ENCODE measurements at places on chromosomes 13 and 19.
A peak's percentile ranks its signal among the peaks of the same experiment; 100 is the strongest.

DNA sequence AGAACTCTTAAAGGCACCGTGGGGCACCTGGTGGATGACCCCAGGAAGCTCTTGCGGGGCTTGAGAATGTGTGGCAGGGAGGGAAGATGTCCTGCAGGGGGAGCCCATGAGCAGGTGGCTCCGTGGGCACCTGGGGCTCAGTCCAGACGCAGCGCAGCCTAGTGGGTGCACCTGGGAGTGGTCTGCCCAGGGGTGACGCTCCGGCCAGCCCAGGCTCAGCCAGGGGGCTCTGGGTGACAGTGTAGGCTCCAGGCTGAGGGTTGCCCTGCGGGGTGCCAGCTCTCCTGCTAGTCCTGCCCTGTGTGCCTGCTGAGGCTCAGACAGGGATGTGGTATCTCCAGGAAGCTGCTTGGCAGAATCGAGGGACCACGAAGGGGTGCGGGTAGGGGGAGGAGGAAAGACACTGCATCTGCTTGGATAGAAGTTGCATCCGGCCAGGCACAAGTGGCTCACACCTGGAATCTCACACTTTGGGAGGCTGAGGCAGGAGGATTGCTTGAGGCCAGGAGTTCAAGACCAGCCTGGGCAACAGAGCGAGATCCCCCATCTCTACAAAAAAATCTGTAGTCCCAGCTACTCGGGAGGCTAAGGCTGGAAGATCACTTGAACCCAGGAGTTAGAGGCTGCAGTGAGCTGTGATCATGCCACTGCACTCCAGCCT lies 15.0 kb upstream of the PGLS start:
- DNase-seq = peak; percentile 89

GRCh38 chr19:29630655-29631054 lies 24.6 kb downstream of the POP4 start:
- no peak for DNase-seq

GRCh38 chr13:79312340-79312855 lies 93.7 kb downstream of the RBM26 start:
- no peak for DNase-seq

GRCh38 chr13:35703061-35703460 lies 226.6 kb upstream of the MAB21L1 start:
- no peak for DNase-seq

- no peak for DNase-seq
Measured at GRCh38 chr13:111650626-111651025, 330.2 kb downstream of the TEX29 start.

DNA sequence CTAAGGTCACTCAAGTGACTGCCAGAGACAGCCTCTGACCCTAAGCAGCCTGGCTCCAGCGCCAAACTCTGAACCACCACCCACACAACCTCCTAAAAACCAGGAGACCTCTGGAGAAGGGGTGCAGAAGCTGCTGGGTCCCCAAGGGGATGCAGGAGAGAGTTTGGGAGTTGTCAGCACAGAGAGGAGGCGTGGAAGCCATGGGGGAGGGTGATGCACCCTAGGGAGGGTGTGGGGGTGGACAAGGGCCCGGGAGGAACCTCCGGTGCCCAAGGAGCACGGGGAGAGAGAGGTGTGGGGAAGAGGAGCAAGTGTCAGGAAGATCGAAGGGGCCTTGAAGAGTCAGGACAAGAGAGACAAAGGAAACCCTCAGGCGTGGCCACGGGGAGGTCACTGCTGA lies 2.1 kb upstream of the HIPK4 start:
- DNase-seq = no peak

GRCh38 chr19:6674868-6675305 lies 4.9 kb upstream of the TNFSF14 start:
- DNase-seq = no peak

- no peak for DNase-seq
Measured at GRCh38 chr13:70814684-70815083, 706.4 kb upstream of the KLHL1 start.

- no peak for DNase-seq
Measured at GRCh38 chr13:28540612-28541011, 45.7 kb upstream of the FLT1 start.

DNA sequence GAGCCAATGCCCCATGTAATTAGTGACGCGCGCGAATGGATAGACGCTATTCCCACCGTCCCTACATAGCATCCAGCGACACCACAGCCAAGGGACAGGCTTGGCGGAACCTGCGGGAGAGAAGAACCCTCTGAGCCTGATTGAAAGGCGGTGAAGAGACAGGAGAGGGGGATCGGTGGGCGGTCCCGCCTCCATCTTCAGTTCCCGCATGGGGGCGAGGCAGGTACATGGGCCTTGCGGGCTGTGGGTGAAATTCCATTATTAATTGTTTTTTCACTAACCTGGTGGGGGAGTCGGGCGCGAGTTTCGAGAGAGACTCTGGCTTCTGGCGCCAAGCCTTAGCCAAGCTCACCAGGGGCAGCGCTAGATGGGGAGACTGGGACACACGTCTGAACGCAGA lies 8.4 kb upstream of the TEX101 start:
- no peak for DNase-seq

GRCh38 chr13:30466841-30467252 lies 1.1 kb upstream of the HMGB1 start:
- peak; percentile 37 for DNase-seq

DNA sequence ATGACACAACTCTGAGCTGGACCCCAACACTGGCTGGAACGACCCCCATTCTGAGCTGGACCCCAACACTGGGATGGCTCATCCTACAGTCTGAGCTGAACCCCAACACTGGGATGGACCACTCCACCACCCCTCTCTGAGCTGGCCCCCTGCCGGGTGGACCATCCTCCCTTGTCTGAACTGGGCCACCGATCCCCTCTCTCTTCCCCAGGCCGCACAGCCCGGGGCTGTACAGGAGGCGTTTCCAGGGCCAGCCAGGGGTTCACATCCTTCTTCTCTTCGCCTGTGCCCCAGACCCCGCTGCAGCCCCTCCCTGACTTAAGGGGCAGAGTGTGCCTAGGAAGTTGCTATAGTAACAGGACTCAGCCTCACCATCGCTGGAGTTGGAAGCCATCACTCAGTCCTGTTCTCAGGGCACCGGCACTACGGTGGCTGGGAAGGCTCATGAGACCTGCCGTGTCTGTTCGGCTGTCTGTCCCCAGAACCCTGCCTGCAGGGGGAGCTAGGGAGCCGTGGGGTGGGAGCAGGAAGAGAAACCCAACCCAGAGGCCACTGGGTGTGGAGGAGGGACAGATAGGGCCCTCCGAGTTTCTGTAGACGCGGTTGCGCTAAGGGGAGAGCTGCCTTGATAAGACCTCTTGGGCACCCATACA lies 3.7 kb downstream of the PRKACA start:
- peak; percentile 26 for DNase-seq

- peak; percentile 1 for DNase-seq
Measured at GRCh38 chr13:27130979-27131623, 40.5 kb downstream of the USP12 start.

- no peak for DNase-seq
Measured at GRCh38 chr19:31390711-31391110, 41.5 kb upstream of the TSHZ3 start.

GRCh38 chr19:56625708-56626107 lies 17.3 kb upstream of the SMIM17 start:
- no peak for DNase-seq

DNA sequence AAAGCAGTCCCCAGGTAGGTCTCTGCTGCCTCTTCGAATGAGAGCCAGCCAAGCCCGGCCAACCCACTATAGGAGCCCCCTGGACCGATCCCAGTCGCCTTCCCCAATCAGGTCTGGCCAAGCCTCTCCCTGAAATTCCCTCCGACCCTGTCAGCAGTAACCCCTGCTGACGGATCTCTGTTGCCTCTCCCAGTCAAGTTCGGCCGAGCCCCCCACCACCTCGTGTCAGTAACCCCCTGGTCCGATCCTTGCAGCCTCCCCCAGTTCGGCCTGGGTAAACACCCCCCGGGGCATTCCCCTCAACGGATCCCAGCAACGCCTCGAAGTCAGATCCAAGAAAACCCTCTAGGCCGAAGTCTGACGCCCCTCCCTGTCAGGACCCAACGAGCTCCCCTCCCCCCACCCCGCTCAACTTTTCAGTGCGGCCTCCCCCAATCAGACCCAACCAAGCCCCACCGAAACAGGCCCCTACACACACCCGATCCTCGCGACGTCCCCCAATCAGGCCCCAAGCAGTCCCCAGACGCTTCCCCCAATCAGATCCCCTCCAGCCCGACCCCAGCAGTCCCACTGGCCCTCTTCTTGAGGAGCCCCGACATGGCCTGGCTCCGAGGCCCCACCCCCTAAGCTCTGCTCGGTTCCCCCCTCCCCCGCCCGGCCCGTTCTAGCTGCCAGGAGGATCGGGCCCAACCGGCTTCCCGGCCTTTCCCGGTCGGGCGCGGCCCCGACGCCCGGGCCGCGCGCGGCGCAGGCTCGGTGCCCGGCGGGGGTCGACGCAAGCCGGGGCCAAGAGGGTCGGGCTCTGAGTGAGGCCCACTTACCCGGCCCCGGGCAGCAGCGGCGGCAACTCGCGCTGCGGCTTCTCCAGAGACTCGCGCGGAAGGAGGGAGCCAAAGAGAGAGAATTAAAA lies 1.8 kb downstream of the TNPO2 start:
- DNase-seq = peak; percentile 77

DNA sequence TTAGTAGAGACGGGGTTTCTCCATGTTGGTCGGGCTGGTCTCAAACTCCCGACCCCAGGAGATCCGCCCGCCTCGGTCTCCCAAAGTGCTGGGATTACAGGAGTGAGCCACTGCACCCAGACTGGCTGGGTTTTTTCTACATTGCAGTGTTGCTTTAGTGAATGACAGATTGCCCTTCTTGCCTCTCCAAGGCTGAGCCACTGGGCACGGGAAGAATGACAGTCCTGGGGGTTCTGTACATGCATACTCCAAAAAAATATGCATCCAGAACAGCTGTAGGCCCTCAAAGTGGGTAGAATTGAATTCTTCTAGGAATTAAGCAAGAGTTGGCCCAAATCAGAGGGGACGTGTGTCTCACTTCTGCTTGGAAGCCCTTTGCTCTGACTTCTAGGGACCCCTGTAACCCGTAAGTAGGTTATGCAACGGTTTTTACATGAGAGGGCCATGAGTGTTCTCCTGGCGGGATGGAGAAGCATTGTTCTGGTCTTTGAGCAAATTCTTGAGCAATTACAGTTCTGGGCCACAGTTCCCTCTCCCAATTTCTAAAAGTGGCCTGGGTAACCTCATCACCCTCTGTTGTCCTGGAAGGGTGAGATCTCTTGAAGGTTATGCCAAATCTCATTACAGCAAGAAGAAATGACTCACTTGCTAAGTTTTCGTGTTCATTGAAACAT lies 3.6 kb downstream of the ACTN4 start:
- DNase-seq = no peak

GRCh38 chr13:97491452-97491851 lies 57.5 kb downstream of the RAP2A start:
- DNase-seq = peak; percentile 72

DNA sequence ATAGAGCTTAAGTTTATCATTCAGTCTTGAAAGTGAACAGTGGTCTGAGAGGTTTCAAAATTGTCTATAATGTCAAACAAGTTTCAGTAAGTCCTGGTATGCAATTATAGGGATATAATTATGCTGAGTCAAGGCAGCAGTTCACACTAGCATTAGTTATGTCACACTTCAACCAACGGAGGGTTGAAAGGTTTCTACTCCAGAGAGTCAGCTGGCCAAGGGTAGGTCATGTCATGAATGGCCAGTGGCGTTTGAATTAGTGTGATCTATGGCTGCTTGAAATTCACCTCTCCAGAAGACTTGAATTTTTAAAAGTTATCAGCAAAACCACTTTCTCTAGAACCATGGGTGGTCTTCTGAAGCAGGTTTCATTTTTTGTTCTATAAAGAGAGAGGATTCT lies 108.6 kb downstream of the TNFRSF19 start:
- no peak for DNase-seq

DNA sequence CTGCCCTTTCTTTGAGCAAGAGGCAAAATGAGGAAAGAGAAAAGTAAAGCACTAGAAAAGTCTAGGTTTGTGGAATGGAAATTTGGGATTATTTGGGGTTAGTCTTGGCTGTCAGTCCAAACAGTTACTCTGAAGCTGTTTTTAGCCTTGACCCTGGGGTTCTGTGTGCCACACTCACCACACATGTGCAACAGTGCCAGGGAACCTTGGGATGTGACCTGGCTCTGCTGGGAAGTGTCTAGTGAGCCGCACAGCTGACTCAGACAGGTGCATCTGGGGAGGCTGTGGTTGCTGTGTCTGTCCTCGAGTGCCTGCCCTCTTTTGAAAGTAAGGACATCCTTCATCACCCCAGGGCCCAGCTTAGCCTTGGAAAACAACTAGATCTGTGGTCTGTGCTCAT lies 15.8 kb downstream of the MICOS13 start:
- DNase-seq = no peak

GRCh38 chr19:29431332-29431731 lies 94.5 kb upstream of the VSTM2B start:
- DNase-seq = no peak

DNA sequence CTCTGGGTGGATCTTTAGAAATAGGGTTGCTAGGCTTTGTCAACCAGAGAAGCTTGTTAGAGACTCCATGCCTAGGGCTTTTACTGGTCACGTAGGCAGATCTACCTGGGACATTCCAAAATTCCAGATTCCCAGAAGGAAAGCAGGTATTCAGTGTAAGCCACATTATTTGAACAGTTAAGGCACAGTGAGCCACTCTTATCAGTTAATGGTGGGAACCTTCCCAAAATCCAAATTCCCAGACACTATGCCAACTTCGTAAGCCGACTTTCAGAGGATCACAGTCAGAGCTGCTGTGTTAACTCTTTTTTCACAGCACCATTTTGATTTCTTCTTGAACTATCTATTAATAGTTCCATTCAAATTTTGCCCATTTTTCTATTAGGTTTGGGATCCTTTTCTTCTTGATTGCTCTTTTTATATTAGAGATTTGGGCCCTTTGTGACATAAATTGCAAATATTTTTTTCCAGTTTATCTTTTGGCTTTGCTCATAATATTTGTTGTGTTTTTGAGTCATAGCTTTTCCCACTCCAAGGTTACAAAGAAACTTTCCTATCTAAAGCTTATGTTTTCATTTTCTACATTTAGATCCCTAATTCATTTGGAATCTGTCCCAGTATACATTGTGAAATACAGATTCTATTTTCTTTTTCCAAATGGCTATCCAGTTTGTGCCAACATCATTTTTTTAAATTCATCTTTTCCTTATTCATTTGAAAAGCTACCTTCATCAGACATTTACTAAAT lies 77.3 kb downstream of the DHRS12 start:
- no peak for DNase-seq

DNA sequence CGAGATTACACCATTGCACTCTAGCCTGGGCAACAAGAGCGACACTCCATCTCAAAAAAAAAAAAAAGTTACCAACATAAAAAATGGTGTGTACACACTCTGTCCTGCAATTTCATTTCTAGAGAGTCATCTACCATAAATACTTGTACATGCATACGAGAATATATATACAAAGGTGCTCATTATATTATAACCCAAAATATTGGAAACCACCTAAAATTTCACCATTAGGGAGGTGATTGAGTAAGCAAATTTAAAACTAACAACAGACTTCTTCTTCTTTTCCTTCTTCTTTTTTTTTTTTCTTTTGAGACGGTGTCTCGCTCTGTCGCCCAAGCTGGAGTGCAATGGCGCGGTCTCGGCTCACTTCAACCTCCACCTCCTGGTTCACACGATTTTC lies 7.4 kb upstream of the C5AR1 start:
- no peak for DNase-seq
